Stimulated activated CD8-positive, alpha-beta memory T cell treated with anti-CD3 and anti-CD28 coated beads, Interleukin-2, amount 100 ng/mL, for 48 hours (primary cell): ENCODE measurements at places on chromosomes 16 and 17.

DNA sequence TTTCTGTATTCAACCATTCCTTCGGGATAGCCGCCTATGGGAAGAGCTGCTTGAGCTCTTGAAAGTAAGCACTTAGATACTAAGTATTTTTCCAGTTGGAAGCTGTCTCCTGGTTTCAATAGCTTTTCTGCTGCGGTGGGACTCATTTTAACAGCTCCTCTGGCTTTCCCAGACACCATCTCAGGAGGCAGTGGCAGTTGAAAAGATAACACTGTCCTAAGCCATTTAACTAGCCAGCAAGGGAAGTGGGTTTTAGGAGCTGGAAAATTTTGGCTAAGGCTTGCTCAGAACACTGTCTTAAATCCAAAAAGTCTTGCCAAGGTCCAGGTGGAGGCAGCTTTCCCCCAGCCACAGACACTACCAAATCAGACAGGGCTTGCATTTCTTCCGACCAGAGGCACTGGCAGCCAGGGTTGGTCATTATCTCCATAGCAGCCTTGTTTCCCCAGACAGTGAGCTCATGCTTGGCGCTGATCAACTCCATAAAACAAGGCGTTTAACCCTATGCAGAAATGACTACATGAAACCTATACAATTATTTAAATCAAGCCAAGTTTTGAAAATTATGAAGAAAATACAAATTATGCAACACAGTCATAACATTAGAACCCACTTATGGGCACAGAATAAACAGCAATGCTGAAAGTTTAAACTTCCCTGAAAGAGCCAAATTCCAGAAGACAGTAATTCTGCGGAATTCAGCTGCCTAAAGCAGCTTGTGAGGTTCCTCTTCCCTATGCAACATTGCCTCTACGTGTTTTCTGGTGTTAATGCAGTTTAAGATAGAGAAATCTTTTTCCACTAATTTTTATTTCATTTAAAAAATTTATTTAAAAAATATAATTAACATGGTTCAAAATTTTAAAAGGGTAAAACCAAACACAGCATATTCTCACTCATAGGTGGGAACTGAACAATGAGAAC lies 25.0 kb downstream of the GABARAPL2 start:
- DNase-seq = no peak

- DNase-seq = no peak
These were observed 188.7 kb upstream of the TNRC6C start for GRCh38 chr17:77769762-77770161.

GRCh38 chr17:79779084-79779529 lies 1.2 kb downstream of the CBX2 start:
- no peak for DNase-seq

GRCh38 chr16:85863384-85863774 lies 35.6 kb upstream of the IRF8 start:
- no peak for DNase-seq

- DNase-seq = no peak
These were observed 50.8 kb upstream of the MAF start for GRCh38 chr16:79651363-79651762.

- DNase-seq = no peak
These were observed 744 bp downstream of the JPH3 start for GRCh38 chr16:87602821-87603683.
